ENCODE measurements at places on chromosomes 4 and X. TPM values are rescaled to one million over a fixed set of nuclear protein-coding genes. Genes with fewer than 3 reads are reported as not detected.
A peak's percentile ranks its signal among the peaks of the same experiment; 100 is the strongest.

- no peak for DNase-seq
Observed at GRCh38 chr4:160175064-160175643, 1072.3 kb downstream of the RAPGEF2 start.

DNA sequence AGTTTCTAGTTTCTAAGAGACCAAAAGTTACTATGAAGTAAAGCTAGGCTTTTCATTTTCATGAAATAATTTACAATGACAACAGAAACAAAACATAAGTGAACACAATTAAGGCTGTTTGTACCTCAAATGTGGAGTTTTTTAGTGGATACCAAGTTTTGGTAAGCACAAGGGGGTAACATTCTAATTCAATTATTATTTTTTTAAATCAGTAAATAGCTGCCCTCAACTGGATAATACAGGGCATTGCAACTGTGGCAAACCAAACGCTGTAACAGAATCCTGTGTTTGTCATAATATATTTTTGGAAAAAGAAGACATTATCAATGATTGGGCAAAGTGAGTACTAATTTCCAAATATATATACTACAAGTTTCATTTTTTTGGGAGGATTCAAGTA lies 150.3 kb downstream of the FBXW7 start:
- peak; percentile 31 for DNase-seq

DNA sequence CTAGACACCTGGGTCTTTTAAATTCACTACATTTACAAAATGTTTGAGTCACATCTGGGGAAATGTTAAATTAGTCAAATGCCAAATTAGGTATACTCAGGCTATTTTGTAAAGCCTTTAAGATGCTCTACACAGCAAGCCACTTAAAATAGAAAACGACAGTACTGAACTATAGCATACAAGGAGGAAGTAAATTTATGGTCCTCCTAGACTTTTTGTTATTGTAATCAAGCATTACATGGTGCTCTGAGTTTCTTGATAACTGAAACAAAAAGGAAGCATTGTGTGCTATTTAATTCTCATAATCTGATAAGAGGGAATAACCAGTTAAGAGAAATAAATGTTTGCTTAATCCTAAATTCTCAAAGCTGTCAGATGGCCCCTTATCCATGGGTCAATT lies 46.2 kb downstream of the SLC9A7 start:
- DNase-seq, result no peak

Gene GAGE13
- not detected for polyA plus RNA-seq

Gene SEL1L3
- 13.1 TPM for polyA plus RNA-seq
